Stimulated activated CD8-positive, alpha-beta memory T cell treated with anti-CD3 and anti-CD28 coated beads, Interleukin-15, amount 100 ng/mL, for 24 hours (primary cell): ENCODE measurements at places on chromosomes 13 and 19.
A peak's percentile ranks its signal among the peaks of the same experiment; 100 is the strongest.

DNA sequence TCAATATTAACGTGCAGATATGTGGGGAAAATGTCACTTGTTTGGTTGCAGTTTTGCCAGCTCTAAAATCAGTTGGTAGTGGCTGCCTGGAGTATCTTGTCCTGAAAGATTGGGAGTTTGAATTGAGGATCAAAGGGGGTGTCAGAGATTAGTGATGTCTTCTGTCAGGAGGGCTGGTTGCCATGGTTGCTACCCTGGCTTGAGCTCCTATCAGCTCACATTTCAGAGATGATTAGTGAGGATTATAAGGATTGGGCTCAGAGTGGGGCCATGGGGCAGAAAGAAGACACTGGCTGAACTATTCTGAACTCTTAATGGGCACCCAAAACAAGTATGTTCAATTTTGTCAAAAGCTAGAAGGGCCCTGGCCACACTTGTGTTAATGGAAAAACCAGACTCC, 95.5 kb upstream of the RNF113B start:
- no peak for DNase-seq

DNA sequence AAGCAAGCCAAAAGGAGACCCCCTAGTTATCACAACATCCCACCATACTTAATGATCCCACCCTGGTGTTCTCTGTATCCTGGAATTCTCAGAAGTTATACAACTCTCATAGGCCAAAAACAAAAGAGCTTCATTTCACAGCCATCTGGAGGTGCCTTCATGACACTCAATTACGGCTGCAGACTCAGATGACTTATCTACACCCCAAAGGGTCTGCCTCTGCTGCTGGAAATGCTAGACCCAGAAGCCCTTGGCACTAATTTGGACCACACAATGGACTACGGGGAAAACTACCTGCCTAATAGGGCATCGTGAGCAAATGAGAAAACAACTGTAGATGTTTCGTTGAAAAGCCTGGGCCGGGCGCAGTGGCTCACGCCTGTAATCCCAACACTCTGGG, 40.2 kb downstream of the BRD4 start:
- DNase-seq = no peak

DNA sequence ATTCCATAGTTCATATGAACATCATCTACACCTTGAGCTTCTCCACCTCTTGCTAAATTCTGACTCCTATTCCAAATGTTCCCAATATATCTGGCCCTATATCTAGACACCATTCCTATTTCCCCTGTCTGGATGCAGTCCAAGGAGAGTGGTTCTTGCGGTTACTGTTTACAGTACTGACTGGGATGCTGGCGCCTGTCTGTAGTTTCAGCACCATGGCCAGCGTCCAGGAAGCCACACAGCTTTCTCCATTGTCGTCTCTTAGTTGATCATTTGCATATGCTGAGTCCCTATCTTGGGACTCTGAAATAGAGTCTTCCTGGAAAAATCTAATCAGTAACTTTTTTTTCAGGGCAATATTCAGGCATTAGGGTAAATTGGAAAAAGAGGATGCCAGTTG, 14.9 kb downstream of the LAIR2 start:
- no peak for DNase-seq

DNA sequence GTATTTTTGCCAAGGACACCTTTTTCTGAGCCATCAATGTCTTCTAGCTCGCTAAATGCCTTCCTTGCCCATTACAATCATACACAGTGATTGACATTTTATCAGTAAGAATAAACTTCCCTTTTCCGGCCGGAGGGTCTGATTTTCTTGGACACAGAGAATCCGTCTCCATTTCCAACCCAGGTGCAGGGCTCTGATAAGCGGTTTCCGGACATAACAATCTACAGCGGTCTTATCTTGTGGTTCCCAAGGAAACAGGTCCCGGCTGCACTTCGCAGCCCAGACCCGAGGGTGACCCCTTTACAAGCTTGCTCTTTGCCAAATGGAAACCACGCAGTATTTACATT, 5.1 kb upstream of the ZNF77 start:
- DNase-seq = no peak

- peak; percentile 60 for DNase-seq
Observed at GRCh38 chr19:39405958-39406655, 540 bp upstream of the ZFP36 start.

DNA sequence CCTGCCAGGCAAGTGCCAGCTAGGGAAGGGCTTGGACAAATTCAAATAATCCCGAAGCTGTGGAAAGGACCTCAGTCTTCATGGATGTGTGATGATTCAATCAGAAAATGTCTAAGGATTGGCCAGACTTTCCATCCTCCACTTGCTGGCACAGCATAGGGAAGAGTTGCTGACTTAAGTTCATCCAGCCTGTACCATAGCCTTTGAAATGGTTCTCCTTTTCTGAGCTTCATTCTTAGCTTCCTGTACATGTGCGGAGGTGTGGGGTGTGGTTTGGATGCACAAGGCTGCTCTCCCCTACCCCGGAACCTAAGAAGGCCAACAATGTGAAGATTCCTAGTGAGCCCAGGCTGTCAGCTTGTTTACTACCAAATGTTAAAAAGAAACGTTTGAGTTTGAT, 959 bp upstream of the IGFL3 start:
- DNase-seq = no peak

DNA sequence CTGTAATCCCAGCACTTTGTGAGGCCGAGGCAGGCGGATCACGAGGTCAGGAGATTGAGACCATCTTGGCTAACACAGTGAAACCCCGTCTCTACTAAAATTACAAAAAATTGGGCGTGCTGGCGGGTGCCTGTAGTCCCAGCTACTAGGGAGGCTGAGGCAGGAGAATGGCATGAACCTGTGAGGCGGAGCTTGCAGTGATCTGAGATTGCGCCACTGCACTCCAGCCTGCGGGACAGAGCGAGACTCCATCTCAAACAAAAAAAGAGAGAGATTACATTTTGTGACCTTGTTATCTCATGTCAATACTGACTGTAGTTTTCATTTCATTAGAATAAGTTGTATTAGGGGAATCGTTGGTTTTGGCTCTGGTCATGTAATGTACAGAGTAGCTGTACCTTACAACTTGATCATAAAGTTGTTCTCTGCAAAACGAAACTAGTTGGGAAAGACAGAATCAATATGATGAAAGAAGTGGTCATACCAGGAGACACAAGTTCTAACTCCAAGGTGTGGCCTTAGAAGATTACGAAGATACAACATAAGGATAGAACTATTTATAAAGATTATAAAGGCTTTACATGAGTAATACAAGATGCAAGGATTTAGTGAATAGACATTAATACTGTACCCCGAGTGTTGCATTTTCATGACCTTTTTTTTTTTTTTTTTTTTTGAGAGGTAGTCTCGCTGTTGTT, 15.3 kb downstream of the TMEM38A start:
- DNase-seq = no peak
